NCI-H1092 treated with DMSO at 0.1 percent for 48 hours (cell line): ENCODE measurements at places on chromosomes 16 and 17.

DNA sequence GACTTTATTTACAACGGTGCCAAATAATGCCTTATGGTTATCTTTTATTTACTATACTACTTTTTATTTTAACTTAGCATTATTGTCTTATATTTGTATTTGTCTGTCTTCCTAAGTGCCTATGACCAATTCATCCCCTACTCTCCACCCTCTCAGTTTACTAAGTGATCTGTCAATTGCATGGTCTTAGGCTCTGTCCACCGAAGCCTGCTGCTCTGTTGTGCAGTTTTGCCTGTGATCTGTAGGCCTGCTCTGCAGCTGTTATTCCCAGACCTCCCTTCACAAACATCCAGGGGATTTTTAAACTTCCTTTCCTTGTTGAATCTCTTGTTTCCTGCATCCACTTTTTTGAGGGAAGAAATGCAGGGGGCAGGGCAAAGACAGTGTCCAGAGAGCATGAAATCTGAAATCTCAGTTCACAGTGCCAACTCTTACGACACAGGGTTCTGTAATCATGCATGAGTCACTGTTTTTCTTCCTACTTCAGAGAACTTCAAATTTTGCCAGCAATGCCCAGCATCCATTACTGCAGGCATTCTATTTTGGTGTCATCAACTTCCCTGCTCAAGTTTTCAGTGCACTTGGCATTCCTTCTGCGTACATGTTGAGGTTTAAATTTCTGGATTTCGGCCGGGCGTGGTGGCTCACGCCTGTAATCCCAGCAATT lies 11.4 kb downstream of the SLFN5 start:
- no peak for DNase-seq

- DNase-seq: peak; percentile 96
These were observed 15.0 kb downstream of the GINS2 start for GRCh38 chr16:85673529-85674417.

DNA sequence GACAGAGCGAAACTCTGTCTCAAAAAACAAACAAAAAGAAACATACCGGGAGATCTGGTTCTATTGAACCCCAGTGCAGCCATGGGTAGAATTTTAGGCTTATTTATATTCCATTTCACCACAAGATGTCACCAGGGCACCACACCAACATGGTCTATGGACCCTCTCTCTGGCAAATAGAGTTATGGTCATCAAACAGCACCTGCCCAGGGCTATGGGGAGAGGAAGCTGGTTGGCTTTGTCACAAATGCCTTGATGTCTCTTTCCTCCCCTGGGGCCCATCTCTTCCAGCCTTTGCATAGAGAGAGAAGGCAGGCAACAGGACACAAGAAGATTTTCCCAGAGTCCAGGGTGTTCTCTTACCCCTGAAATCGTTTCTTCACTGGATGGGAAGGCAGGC lies 128.4 kb downstream of the WWOX start:
- DNase-seq: peak; percentile 38

GRCh38 chr17:9002606-9003354 lies 18.5 kb upstream of the NTN1 start:
- DNase-seq: no peak

DNA sequence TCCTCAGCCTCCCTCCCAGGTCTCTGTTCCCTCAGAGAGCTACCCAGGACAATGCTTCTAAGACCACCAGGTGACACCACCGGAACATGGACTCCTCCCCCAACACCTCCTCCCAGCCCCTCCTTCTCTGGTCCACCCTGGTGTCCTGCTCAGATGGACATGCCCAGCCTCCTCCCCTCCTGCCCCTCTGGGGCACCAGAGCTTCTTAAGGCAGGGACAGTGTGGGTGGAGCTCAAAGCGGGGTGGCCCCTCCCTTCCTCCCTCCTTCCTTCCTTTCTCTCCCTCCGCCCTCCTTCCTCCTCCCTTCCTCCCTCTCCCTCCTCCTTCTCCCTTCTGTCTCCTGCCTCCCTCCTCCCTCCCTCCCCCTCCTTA lies 22.7 kb downstream of the TRPV3 start:
- DNase-seq: no peak

GRCh38 chr16:67652578-67653127 lies 7.4 kb downstream of the ACD start:
- peak; percentile 14 for DNase-seq

GRCh38 chr16:82119405-82119804 lies 50.6 kb downstream of the MPHOSPH6 start:
- DNase-seq: no peak

DNA sequence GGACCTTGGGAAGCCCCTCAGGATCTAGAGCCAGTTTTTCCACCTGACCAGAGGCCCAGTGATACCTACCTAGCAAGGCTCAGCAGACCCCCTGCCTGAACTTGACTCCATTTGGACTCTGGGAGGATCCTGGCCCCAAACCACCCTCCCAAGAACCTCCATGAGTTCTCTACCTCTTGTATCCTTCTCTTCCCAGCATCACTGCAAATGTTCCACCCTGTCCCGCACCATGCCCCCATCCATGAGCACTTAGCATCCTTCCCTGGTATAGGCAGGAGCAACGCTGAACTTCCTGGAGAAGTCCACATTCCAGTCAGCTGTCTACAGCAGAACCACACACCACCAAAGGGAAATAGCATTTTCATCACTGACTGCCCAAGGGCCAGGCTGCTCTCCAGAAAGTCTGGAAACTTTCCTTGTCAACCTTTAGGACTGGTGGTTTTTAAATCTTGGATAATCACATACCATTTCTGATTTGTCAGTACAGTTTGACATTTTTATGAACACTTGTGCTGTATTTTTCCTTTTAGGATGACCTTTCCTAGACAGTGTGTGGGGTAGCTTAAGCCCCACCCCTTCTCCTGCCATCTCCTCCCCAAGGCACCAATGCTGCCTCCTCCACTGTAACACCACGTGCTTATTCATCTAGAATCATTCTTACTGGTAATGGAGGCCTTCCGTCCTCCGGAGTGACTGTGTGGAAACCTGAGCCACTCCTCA lies 13.9 kb downstream of the EIF4A3 start:
- no peak for DNase-seq

DNA sequence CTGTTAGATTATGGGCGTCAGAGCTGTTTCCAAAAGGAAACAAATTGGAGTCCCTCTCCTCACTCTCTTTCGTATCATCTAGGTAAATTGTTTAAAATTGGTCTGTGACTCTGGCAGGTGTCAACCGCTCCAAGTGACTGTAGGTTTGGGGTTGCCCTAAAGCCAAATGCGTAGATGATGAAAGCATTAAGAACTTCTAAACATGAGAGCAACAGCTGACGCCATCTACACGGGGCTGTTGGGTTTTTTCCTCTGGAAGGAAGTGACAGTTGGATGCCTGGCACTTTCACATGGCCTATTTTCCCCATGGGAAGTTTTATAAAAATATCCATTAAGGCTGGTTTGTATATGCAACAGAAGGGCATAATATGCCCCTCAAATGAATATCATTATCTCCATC lies 215.7 kb upstream of the CACNG5 start:
- DNase-seq: no peak

DNA sequence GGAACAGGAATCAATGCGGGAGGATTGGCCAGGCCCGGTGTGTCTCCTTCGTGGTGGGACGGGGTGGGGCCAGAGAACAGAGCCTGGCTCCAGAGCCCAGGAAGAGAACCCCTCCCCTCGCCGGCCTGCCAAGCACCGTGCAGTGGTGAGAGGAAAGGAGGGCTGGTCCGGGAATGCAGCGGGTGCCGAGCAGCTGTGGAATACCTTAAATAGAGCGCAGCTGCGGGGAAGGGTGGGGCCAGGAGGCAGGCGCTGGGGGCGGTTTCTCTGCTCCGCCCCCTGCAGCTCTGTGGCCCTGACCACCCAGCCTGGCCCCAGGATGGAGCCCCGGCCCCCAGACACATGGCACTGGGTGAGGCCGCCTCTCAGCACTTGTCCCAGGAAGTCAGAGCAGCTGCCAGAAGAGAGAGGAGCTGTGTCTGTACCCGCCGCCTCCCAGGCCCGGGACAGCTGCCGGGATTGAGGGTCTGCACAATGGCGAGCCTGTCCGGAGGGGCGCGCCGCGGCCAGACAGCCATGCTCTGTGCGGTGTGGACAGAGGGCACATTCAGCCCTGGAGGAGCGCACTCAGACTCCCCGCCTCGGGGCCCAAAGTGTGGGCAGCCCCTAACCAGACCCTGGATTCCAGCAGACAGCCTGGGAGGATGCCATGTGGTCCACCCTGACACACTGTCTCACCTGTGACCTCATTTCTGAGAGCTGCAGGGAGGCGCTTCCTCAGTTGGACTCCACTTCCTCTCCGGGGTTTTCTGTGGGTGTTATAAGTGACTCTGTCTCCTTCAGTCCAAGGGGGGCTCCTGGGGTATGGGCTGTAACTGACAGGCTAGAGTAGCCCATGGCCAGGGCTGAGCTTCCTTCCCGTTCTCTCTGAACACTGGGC lies 268.8 kb downstream of the SEC14L1 start:
- DNase-seq: no peak

DNA sequence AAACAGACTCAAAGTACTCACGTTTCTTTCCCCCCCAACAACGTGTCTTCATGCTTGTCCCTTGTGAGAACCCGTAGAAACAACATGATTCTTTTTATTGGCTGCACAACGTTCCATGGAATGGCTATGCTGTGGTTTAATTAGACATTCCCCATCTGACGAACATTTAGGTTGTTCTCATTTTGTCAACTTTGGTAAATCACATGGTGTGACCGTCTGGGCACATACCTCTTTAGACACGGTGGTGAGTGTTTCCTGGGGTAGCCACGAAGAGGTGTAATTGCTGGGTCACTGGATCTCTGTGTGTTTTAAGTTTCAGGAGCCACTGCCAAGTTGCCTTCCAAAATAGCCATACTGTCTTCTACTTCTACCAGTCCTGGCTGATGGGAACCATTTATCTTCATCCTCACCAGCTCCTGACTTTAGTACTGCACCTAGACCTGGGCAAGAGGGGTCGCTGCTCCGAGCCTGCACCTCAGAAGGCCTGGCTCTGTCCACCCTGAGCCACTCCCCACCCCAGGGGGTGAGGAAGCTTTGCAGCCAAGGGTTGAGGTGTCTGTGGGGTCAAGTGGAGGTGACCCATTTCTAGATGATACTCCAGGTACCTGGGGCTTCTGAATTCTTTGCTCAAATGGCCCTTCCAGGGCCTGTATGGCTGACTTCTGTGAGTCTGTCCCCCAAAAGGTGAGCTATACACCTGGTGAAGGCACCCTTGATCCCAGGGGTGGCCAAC lies 84.7 kb downstream of the IRX5 start:
- no peak for DNase-seq

DNA sequence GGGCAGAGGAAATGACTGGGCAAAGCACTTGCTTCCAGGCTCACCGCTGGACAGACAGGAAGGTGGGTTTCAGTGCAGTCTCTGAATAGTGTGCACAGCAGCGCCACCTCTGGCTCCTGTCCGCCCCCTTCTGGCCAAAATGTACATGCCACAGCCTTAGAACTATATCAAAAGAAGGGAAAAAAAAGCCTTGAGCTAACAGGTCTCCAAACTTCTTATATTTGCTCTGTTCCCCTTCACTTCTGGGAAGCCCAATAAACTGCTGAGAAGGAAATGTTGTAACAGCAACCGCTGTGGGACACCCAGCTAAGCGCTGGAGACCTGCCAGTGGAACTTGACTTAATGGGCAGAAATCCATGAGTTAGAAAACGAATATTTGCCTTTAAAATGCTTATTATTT lies 17.5 kb downstream of the COG7 start:
- peak; percentile 66 for DNase-seq

DNA sequence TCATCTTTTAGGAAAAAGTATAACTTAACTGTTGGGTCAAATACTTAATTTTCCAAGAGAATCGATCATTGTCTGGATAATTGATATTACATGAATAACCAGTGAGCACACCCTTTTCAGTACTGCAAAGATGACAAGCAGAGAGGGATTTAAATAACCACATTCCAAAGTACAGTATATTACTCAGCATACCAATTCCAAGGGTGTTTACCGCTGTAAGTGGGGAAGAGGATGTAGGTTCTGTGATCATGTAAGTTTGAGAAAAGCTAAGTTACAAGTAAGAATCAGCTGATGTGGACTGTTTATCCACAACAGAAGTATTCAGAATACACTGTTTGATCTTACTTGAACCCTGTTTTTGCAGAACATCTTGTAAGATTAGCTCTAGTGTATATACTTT lies 6.1 kb downstream of the GDE1 start:
- DNase-seq: no peak

DNA sequence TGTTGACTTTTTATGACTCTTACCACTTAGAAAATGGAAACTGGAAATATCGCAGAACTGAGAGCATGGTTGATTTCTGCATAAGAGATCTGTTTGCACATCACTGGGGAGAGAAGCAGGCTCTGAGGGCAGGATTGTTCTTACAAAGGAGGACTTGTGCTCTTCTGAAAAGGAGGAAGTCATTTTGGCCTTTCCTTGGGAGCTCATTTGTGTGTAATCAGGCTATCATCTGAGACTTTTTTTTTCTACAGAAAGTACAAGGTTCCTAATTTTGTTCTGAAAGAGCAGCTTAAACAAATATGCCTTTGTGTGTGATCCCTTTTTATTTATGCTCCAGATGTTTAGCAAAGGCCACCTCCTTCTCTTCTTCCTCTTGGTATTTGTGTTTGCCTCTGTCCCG lies 145.7 kb upstream of the CACNG5 start:
- DNase-seq: no peak

DNA sequence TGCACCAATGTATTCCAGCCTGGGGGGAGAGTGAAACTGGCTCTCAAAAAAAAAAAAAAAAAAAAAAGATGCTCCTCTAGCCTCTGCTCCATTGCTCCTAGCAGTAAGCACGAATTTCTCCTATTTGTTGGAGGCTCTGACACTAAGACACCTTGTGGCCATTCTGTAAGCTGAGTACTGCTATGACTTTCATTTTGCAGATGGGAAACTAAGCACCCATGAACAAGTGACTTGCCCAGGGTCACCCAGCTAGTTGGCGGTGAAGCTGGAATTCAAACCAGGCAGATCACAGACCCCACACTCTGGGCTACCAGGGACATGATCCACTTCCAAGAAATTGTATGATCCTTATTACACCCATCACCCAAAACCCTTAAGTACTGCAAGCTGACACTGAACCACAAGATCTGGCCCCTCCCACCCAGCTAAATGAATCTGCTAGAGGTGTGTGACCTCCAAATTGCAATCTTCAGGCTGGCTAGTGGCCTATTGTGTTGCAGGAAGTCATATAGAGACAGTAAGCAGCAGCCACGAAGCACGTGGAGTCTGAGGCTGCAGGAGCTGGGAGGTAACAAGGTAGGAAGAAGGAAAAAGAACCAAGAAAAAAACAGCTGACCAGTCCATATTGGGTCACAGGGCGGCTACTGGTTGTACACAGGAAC lies 209.4 kb downstream of the XYLT1 start:
- DNase-seq: no peak

- DNase-seq: no peak
These were observed 51.4 kb downstream of the RAP1GAP2 start for GRCh38 chr17:2847381-2848333.

- no peak for DNase-seq
These were observed 6.1 kb downstream of the TVP23A start for GRCh38 chr16:10812312-10813098.

- DNase-seq: no peak
These were observed 188.0 kb downstream of the ENGASE start for GRCh38 chr17:79262624-79263023.

DNA sequence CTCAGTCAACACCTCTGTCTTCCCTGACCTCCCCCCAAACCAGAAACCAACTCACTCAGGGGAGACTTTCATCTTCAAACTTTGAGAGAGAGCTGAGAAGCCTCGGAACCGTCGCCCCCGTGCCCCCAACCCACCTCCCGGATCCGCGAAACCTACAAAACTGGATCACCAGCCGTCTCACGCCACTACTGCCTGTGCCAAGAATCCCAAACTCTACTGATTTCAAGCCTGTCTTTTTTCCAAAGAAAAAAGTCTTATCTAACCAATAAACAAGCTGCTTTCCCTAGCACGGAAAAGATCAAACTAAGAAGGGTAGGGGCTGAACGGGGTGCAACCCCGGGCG lies 2.0 kb downstream of the AXIN2 start:
- no peak for DNase-seq
